ENCODE measurements at places on chromosomes 5 and 9.

GRCh38 chr5:93809430-93809829 lies 68.0 kb upstream of the POU5F2 start:
- no peak for DNase-seq

- DNase-seq = no peak
Observed at GRCh38 chr5:39948341-39948740, 523.6 kb upstream of the DAB2 start.

GRCh38 chr5:128036950-128037349 lies 46.6 kb upstream of the SLC12A2 start:
- DNase-seq = no peak

DNA sequence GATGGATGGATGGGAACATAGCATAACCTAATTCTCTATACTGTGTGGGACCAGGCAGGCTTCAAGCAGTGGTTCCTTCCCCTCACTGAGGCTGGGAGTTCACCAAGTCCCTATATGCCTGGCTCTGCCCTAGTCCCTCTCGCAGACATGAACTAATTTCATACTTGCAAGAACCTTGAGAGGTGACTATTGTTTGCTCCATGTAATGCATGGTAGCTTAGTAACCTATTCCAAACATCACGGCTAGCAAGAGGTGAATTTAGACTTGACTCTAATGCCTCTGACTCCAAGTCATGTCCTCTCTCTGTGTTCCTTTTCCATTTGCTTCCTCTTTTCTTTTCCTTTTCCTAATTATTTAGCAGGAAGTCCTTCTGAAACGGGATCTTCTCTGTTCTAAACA lies 25.9 kb upstream of the ERMP1 start:
- no peak for DNase-seq

DNA sequence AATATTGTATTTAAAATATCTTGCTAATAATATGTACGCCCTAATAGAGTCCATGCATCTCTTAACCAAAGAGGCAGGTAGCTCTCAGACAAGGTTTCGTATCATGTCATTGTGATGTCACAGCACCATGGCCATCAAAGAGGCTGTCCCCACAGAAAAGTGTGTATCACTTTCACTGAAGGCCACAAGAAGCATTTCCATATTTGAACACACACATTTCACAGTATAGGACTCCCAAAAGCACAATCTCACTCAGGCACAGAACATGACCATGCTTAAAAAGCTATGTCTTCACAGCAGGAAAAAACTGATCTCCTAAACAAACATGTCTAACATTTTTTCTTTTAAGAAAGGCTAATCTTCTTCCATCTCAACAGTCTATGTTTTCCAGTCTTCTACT lies 133.8 kb downstream of the DENND1A start:
- no peak for DNase-seq

DNA sequence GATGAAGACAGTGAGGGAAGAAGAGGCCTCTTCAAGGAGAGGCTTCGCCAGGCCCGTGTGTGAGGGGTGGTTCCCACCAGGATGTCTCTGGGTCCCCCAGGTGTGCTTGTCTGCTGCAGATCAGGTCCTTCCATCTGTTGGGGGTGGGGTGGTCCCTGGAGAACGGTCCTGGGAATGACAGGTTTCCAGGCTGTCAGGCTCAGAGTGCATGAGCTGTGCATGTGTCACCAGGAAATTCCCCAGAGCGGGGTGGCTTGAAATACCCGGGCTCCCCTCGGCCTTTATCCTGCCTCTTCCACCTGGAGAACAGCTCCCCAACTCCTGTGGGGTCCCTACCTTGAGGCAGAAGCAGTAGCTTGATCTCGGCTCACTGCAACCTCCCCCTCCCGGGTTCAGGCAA lies 118.8 kb downstream of the GAPVD1 start:
- no peak for DNase-seq

- DNase-seq = no peak
Observed at GRCh38 chr9:127847178-127847510, 7.3 kb downstream of the ENG start.

GRCh38 chr5:36066001-36066539 lies 612 bp downstream of the UGT3A2 start:
- DNase-seq = no peak

DNA sequence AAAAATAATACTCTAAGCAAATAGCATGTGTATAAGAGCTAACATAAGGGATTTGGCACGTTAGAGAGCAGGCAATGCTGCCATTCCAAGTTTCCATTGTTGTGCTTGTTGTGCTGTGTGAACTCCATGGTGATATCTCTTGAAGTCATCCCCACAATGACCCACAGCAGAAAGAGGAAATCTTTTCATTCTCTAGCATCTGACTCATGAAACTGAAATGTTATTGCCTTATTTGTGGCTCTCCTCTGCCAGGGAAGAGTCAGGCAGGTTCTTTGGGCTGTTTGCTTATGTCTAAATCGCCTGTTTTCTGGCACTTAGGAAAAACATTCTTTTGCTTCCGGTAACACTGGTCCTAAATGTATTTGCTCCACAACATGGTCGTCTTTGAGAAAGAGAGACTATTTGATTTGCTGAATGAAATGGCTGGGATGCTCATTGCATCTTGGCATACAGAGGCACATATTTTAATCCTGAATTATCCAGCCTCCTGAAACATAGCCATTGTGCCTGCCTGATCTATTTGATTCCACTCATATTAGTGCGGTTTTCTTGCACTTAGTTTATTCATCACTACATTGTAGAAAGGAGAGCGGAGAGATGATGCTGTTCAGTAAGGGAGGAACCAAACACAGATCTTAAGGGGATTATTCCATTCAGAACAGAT lies 188.8 kb downstream of the CSNK1G3 start:
- DNase-seq = no peak

- DNase-seq = no peak
Observed at GRCh38 chr5:92676215-92677165, 904.5 kb downstream of the NR2F1-AS1 start.

DNA sequence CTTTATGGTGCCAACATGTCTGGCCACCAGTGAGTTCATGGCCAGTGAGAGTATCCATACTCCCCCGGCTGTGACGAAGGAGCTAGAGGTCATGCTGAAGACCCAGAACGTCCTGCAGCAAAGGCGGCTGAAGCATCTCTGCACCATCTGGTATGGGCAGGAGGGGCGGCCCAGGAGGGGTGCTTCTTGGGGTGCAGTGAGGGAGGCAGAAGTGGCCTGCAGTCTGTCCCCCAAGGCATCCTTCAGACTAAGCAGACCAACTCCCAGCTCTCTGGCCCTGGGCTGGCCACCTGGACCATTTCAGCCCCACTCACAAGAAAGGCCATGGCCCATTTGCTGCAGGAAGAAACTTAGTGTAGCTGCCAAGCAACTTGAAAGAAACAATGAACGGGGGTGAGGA lies 11.0 kb downstream of the CCDC180 start:
- DNase-seq = no peak

- no peak for DNase-seq
Observed at GRCh38 chr9:7415836-7416235, 383.7 kb downstream of the DMAC1 start.

DNA sequence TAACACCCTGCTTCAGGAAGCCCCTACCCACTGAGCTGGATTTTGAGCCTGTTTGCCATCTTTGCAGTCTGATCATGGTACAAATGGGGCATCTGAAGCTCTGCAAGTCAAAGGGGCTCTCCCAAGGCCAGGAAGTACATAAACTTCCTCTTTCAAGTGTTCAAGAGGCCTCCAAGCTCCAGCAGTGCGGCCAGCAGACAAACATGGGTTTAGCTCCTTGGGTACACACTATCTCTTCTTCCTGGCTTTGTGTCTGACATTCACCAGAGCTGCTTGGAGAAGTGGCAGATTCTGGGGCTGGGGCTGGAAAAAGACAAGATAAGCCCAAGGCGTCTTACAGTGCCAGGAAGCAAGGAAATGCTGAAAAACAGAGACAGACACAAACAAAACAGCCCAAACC lies 34.1 kb downstream of the LAMC3 start:
- DNase-seq = no peak

GRCh38 chr9:121532881-121533280 lies 33.2 kb upstream of the GGTA1 start:
- no peak for DNase-seq

- DNase-seq = no peak
Observed at GRCh38 chr5:180170810-180171567, 38.0 kb downstream of the RASGEF1C start.

DNA sequence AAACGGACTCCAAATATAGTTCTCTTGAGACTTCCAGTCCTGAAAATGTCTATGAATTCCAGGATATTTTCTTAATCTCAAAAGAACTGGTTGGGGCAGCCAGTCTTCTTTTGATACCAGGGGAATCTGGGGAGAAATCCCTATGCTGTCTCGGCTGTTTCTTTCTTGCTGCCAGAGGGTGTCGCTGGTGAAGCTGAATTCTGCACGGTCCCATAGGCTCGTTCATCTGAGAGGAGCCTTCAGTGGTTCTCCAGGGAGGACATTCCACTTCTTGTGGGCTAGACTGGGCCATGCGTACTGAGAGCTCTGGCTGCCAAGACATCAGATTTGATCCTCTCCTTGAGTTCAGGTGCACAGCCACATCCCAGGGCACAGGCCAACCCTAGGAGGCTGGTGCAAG lies 155.0 kb upstream of the CLINT1 start:
- no peak for DNase-seq

DNA sequence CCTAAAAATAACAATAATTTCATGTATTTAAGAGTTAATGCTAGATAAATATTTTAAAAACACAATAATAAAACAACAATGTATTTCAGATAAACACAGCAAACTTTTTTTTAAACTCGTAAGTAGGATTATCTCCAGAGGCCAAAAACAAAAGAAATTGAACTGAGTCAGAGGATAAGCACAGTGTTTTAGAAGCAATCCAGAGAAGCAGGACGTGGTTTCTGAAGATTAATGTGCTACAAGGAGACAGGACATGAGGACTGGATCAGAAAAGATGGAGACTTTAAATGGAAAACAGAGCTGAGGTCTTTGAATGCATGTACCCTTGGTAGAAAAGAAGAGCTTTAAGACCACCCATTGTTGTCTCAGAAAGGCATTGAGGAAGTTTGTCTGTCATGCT lies 491.2 kb upstream of the TLE4 start:
- DNase-seq = no peak

- no peak for DNase-seq
Observed at GRCh38 chr5:77449981-77450380, 42.1 kb downstream of the WDR41 start.

DNA sequence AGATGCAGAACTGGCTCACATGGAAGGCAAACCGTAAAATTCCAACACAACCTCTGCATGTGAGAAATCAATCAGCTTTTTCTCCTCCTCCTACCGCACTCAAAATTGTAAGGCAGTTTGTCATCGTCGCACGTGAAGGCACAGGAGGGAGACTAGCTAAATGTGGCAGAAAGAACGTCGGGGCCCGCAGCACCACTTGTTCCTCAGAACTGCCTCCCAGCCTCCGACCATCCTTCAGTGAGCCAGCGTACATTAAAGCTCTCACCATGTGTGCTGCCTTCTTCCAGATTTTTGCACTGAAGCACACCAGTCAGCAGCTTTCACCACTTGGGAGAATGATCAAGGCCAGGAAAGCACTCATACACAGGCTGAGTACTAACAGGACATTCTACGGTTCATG lies 105.9 kb downstream of the RFX3 start:
- no peak for DNase-seq

- DNase-seq = no peak
Observed at GRCh38 chr9:114400219-114400618, 12.4 kb upstream of the AKNA start.

DNA sequence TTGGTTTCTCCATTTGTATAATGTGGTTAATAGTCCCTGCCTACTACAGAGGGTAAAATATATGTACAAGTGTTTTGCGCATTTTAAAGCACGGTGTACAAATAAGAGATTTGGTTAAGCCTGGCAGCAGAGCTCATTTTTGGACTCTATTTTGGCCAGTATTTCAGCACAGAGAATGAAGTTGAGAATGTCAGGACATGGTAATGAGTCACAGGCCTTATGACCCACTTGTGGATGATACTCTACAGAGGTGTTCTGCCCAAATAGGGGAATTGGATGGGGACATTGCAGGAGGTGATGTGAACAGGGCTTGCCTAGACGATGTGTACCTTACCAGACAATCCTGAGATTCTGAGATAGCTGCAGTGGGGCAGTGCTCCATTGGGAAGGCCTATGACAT lies 50.6 kb downstream of the MELK start:
- no peak for DNase-seq

DNA sequence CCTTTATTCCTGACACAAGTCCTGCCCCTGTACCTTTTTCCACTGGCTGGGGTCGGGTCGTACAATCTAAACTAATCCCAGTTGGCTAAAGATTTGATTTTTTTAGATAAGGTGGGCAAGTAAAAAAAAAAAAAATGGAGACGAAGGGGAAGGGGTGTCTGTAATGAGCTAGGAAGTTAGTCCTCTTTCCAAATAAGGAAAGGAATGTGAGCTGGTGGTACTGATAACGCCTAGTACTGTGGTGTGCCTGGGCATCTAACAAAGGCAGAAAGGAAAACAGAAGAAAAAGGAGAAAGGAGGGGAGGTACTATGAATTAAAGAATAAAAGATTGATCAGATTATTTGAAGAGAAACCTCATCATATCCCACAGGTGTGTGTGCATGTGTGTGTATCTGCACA lies 21.3 kb downstream of the PRDM9 start:
- DNase-seq = no peak

DNA sequence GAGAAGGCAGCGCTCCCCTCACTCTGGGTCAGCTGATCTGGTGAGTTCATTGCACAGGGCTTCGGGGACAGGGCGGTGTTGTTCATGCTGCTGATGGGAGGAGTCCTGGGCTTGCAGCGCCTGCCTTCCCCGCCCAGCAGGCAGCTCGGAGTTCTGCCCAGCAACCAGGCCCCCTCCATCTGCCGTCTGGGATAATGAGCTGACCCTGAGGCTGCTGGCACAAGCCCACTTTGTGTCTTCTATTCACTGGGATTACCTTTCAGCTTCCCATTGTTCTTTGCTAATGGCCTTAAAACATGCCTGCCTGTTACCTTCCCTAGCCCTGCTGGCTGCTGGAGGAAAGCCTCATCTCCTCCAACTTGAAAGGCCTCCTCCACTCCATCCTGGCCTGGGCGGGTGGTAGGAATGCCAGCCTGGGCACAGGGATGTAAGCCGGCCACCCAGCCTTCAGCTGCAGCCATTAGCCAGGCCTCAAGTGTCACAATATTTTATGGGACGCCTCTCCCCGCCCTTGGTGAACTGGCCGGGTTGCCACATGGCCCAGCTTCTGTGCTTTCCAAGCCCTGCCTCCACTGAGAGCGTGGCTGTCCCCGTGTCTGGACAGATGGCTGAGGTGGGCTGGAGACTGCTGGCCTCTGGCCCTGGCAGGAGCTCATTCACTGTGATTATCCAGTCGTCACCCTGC lies 70.4 kb downstream of the GADD45G start:
- DNase-seq = no peak

GRCh38 chr9:32351845-32352244 lies 32.6 kb upstream of the ACO1 start:
- no peak for DNase-seq

DNA sequence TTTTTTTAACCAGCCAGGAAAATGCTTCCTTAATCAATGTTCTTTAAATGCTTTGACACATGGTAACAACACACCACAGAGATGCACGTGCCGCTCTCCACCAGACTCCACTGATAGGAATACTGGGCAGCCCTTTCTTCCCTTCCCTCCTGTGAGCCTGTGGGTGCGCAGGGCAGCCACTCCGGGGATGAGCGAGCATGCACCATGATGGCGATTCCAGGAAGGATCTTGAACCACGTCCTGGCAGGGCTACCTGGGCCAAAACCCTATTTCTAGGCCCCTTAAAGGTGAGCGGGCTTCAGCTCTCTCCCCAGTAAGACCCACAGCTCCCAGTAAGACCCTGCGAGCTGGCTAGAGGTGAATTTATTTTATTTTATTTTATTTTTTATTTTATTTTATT lies 128.2 kb downstream of the MVB12B start:
- no peak for DNase-seq

- no peak for DNase-seq
Observed at GRCh38 chr5:170896779-170897178, 35.0 kb downstream of the RANBP17 start.

- no peak for DNase-seq
Observed at GRCh38 chr5:132223861-132224260, 3.8 kb downstream of the P4HA2 start.

Measured in stimulated activated CD4-positive, alpha-beta T cell treated with anti-CD3 and anti-CD28 coated beads, TNF-alpha, amount 100 ng/mL, for 24 hours (primary cell).